ENCODE measurements at places on chromosomes 6 and 20.

- no peak for DNase-seq
These were observed 96.3 kb downstream of the LYRM2 start for GRCh38 chr6:89542081-89542857.

DNA sequence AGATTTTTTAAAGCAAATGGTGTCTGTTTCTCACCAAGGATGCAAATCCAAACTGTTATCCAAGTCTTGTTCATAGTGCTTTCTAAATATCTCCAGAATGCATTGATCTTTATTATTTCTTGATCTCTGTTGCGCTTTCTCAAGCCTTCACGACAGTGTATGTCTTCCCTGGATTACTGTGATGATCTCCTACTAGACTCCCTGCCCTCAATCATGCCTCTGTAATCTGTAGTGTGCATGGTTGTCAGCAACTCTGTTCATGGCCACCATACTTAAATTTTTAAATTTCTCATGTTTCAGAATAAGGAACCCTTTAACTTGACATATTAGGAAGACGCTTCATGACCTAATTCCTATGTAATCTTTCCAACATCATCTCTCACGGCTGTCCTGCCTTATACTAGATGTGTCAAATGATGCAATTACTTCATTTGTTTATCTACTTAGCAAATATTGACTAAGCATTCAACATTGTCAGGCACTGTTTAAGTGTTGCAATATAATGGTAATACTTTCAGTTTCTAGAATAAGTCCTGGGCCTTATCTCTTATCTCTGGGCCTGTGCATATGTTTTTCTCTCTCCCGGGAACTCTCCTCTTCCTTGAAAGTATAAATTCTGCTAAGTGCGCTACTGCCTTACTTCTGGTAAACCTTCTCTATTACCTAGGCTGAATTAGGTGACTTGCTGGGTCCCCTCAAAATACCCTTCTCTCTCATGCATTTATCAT is 25.6 kb upstream of the AHI1 start:
- no peak for DNase-seq

DNA sequence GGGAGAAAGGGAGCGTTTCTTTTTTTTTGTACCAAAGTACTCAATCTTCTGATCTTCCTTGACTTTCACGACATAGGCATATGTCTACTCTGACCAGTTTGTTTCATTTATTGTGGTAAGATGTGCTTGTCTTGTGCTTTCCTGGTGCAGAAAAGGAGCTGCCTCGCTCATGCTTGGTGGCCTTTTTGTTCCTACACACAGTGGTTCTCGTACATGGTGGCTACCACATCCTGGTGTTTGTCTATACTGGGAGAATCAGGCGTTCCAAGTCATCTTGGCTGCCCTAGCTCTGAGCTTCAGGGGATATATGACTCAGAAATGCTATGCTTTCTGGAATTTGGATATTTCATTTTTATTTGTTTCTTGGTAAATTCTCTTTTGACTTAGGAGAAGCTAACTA is 31.8 kb downstream of the MYB start:
- DNase-seq = no peak

DNA sequence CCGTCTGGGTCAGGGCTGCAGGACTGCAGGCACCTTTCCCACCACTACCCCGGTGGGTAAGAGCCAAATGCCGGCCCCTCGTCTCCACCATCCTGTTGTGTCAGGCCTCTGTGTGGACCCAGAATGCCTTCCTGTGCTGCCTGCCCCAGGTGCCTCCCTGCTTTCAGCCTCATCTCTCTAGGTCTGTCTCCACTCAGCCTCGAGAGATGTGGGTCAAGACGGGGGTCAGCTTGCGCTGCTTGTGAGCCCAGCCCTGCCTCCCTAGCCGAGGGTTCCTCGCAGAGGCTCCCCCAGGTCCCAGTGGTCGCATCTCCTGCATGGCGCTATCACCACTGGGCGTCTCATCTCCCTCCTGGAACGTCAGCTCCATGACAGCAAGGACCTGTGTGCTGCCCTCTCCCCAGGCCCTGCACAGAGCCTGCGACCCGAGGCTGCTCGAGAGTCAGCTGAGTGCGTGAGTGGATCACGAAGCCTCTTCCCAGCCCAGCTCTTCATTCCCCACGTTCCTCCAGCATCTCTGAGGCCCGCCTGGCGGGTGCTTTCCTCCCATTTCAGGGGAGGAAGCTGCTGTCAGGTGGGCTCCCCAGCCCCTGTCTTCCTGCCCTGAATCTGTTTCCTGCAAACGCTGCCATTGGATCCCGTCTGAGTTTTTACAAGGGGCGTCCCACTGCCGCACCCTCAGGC is 38.7 kb upstream of the ZBP1 start:
- peak; percentile 34 for DNase-seq

- no peak for DNase-seq
These were observed 164.3 kb upstream of the TFAP2D start for GRCh38 chr6:50549026-50549425.

- no peak for DNase-seq
These were observed 64.7 kb upstream of the TIAM2 start for GRCh38 chr6:154930451-154930851.

DNA sequence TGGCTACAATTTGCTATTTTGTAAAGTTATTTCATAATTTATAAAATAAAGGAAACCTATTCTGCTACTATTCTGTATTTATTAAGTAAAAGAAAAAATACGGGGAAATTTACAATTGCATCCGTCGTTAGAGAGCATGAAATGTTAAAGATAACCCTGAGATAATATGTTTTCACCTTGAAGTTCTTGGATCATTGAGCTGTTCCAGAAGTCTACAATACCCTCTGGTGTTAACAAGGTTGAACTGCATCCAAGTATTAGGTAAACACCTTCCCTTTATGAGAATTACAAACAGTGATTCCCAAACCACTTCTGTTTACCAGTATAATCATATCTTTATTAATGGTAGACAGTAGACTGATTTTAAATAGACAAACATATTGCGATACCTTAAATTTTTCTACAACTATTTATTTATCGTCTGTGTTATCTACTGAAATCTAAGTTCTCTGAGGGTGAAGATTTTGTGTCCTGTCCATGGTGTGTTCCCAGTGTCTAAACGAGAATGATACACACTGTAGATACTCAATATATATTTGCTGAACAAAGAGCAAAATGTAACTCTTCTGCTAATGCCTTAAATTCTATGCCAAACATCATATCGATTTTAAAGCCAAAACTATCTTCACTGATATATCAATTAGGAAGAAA is 28.2 kb downstream of the TBC1D32 start:
- DNase-seq = no peak

GRCh38 chr6:148351309-148351708 is 8.7 kb downstream of the SASH1 start:
- DNase-seq = no peak

DNA sequence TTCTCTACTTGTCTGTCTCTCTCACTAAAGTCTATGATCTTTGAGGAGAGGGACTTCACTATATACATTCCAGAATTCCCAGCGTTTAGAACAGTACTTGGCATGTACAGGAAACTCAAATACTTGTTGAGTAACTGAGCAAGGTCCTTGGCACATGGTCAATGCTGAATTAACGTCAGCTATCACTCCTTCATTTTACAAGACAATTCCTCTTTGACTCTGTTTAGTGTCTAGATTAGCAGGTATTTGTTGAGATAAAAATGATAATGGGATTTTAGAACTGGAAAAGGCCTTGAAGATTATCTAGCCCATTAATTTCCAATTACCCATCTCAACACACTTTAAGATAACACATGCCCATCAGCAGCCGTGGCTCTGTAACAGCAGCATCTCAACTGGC is 6.6 kb upstream of the GUCA1B start:
- no peak for DNase-seq

DNA sequence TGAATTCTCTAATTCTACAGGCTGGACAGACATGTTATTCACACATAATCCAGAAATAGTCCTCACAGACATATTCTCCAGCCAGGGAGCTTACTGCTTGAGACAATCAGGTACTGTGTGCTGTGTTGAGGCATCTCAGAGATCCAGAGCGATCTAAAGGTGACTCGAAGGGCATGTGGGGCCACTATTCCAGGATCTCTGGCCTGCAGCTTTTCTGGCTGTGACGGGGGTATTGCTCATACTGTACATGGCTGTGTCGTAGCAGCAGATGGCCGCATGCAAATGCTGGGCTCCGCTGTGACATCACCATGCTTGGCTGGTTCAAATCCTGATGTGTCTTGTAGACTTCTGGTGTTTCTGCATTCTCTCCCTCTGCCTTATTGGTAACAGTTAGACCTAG is 37.8 kb downstream of the CD109 start:
- DNase-seq = no peak

DNA sequence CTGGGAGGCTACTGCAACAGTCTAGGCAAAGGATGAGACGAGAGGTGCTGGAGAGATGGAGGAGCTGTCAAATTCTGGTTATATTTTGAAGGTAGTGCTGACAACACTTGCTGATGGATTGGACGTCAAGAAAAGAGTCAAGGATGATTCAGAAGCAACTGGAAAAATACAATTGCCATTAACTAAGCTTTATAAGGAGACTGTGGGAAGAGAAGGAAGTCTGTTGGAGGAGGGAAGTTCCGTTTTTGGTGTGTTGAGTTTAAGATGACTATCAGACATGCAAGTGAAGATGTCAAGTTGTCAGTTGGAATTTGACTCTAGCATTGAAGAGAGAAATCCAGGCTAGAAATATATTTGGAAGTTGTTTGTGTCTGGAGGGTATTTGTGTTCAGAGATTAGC is 358.1 kb downstream of the RNGTT start:
- DNase-seq = no peak

DNA sequence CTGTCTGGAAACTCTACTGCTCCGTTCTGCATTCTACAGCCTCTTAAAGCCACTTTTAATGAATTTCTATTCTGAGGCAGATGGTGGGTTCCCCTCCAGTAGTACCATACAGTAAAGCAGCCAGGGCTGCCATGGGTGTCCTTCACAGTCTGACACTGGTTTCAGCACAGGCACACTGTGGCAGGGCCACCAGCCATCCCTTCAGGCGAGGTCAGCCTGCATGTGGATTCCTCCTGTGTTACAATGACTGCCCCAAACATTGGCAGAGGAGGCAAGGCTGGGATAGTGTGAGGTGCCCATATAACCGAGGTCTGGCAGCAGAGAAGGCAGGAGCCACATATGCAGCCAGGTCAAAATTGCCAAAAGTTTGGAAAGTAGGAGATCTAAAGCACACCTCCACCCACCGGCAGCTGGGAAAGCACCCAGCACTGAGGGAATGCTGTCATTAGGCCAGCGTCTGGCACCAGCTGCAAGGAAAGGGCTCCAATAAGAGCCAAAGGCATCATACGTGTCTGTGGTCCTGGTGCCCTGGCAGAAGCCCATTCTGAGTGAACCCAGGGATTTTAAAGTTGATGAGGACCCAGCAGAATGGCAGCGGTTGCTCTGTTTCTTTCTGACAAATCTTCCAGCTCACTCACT is 24.0 kb downstream of the STK35 start:
- no peak for DNase-seq

DNA sequence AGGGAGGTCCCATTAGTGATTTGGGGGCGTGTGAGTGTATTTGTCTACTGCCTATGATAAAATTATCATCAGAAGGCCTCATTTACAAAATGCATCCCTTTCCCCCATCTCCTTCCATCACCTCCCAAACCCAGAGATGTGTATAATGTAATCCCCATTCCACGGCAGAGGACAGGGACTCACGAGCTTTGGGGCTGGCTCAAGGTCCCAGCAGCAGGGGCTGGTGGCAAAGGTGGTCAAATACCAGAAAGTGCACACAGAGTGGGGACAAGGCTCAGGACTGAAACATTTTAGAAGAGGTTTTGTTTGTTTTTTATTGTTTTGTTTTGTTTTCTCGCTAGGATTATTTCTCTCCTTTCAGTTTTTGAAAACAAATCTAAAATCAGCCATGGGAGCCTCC is 68.5 kb upstream of the TOP1 start:
- no peak for DNase-seq

DNA sequence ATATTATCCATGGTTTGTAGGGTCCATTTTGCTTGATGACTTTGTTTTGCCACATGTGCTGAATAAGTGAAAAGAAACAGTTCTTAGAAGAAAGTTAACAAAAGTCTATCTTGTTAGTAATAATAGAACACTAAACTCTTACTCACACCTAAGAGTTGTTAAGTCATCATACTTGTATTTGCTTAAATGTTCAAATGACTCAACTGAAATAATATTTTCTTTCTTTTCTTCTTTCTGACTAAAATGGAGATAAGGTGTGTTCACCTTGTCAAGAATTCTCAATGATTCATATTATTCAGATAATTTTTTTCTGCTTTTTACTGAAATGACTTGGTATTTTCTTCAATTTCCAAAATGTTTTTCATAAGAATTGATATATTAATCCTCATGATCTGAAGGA is 327.2 kb downstream of the HTR1B start:
- no peak for DNase-seq

GRCh38 chr20:17511401-17511800 is 19.8 kb downstream of the BFSP1 start:
- DNase-seq = no peak

Data from ureter (tissue), 1 donor.